ENCODE measurements at places on chromosomes 13 and 19. TPM values are rescaled to one million over a fixed set of nuclear protein-coding genes. Genes with fewer than 3 reads are reported as not detected.

Gene ADPRHL1
- 20.1 TPM for total RNA-seq

Gene TEX101
- not detected for total RNA-seq

Gene C1QTNF9B
- total RNA-seq: not detected

Gene ATP4A
- 0.41 TPM for total RNA-seq

Measured in metanephros (tissue), 2 donors.